ENCODE measurements at places on chromosomes 2 and 18. TPM values are rescaled to one million over a fixed set of nuclear protein-coding genes. Genes with fewer than 3 reads are reported as not detected.

DNA sequence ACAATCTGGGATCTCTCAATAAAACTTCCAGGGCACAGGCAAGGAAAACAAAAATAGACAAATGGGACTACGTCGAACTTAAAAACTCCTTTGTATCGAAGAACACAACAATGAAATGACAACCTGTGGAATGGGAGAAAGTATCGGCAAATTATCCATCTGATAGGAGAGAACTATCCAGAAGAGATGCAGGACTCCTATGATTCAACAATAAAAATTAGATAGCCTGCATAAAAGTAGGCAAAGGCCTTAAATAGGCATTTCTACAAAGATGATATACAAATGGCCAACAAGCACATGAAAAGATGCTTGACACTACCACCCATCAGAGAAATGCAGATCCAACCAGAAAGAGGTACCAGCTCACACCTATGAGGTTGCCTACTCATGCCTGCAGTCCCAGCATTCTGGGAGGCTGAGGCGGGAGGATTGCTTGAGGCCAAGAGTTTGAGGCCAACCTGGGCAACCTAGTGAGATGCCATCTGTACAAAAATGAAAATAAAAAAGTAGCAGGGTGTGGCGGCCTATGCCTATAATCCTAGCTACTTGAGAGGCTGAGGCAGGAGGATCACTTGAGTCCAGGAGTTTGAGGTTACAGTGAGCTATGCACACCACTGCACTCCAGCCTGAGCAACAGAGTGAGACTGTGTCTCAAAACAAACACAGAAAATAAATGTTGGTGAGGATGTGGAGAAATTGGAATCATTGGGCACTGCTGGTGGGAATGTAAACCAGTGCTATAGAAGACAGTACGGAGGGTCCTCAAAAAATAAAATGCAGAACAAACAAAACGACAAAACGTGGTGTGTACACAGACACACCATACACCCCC lies 21.6 kb downstream of the TWIST2 start:
- no peak for DNase-seq

GRCh38 chr2:239934571-239935171 lies 90.5 kb downstream of the NDUFA10 start:
- DNase-seq = peak; percentile 23

- no peak for DNase-seq
Observed at GRCh38 chr18:75089748-75090327, 119.1 kb downstream of the PTGR3 start.

The ERFE gene
- total RNA-seq = 0.25 TPM

DNA sequence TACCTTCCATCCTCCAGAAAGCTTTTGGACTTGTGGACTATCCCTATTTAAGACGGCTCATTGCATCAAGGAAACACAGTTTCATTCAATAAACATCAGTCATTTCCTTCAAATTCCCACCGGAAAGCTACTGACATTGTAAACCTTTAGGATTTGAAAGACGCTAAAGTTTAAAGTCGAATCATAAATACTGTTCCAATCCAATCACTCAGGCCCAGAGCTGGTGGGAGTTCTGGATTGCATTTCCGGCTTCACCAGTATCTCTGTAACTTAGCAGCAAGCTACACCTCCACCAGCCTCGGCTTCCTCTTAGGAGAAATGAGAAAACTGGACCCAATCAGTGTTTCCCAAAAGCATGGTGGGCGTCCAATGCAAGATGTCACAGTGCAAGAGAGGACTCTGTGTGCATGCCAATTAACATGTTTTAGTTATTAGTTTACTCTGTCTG lies 1.6 kb downstream of the WDFY1 start:
- no peak for DNase-seq

DNA sequence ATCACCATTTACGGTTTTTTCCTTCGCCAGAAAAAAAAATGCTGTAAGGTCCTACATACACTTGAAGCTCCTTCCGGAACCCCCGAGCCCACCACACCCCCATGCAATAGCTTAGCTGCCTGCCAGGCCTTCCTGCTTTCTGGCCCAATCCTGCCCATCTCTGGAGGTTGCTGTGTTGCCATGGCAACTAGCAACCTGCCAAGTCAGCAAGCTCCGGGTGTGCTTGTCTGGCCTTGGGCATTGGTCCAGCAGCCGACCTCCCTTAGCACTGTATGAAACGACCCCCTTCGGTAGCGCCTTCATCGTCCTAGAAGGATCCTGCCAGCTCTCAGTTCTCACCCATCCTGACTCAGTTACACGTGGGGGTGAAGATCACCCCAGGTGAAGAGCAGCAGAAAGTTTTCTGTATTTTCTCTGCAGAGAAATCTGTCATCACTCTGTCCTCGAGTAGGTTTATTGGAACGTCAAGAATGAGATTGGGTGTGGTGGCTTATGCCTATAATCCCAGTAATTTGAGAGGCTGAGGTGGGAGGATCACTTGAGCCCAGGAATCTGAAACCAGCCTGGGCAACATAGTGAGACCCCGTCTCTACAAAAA lies 47.4 kb upstream of the MTCL1 start:
- peak; percentile 32 for DNase-seq

GRCh38 chr18:33157893-33158292 lies 282.6 kb downstream of the CCDC178 start:
- no peak for DNase-seq

DNA sequence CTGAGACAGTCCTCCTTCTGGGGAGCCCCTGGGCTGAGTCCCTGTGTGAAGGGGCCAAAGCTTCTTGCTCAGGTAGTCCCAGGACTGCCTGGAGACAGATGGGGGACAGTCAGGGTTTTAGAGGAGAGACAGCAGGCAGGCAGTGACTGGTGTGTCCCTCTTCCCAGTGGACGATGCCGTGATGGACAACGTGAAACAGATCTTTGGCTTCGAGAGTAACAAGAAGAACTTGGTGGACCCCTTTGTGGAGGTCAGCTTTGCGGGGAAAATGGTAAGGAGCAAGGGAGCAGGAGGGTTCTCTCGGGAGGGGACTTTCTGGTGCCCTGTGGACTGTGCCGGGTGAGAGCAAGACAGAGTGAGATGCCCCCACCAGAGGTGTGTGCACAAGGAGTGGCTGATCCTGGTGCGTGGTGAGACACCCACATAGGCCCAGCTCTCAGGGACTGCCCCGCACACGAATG lies 74.8 kb downstream of the DYSF start:
- DNase-seq = no peak

GRCh38 chr2:174856447-174856846 lies 92.2 kb upstream of the CHRNA1 start:
- DNase-seq = no peak

- DNase-seq = no peak
Observed at GRCh38 chr2:133801946-133802345, 233.7 kb upstream of the NCKAP5 start.

GRCh38 chr2:209383212-209383611 lies 40.6 kb upstream of the MAP2 start:
- DNase-seq = no peak

The CPS1 gene
- total RNA-seq = 4.9 TPM

- DNase-seq = no peak
Observed at GRCh38 chr2:123165616-123166015, 859.5 kb upstream of the CNTNAP5 start.

- DNase-seq = no peak
Observed at GRCh38 chr18:70380915-70381896, 92.4 kb downstream of the SOCS6 start.

GRCh38 chr18:32893915-32894314 lies 121.1 kb upstream of the KLHL14 start:
- no peak for DNase-seq

DNA sequence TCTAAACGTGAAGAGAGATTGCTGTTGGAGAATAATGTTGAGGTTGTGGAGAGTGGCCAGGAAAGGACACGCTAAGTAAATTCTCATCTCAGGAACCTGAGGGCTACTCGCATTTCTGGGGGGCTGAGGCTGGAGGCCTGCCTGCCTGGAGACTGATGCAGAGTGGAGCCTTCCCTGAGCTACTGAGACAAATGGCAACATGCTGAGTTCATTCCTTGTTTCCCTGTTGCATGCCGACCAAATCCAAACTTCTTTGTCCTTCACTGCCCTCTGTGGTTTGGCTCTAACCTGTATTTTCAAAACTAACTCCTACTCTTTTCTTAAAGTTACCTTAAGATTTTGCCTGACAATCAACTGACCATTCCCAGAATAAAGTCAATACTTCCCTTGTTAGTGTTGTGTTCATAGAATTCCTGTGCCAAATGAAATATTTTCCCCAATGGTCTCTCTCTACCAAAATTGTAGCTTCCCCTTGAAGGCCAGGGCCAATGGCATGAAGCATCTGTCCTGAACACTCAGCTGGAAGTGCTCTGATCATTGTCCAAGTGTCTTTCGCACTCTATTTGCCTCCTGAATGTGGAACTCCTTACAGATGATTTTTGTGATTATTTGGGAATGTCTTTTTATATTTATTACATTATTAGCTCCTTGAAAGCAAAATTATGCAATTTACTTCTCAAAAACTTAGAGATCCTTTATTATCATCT lies 1085.6 kb downstream of the SOCS6 start:
- DNase-seq = no peak

DNA sequence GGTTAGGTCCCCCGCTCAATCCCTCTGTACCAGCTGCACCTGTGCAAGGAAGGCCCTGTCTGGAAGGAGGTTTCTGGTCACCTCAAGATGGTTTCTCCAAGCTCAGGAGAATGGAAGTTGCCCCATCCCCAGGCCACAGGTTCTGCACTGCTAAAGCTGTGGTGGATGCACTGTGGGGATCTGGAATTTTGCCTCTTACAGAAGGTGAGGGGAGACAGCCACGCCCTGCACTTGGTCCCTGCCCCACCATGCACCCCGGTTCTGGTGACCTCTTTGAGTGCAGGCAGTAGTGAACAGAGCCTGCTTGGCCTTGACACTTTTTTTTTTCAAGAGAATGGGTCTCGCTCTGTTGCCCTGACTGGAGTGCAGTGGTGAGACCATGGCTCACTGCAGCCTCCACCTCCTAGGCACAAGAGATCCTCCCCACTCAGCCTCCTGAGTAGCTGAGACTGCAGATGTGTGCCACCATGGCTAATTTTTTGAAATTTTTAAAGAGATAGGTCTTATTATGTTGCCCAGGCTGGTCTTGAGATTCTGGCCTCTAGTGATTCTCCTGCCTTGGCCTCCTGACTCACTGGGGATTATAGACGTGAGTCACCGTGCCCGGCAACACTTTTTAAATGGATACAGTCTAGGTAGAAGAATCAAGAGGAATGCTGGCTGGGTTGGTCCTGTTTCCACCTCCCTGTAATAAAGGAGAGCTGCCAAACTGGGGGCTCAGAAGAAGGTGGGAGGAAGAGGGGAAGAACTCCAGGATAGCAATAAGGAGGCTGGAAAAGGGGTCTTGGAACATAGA lies 5.8 kb upstream of the NT5DC4 start:
- no peak for DNase-seq

DNA sequence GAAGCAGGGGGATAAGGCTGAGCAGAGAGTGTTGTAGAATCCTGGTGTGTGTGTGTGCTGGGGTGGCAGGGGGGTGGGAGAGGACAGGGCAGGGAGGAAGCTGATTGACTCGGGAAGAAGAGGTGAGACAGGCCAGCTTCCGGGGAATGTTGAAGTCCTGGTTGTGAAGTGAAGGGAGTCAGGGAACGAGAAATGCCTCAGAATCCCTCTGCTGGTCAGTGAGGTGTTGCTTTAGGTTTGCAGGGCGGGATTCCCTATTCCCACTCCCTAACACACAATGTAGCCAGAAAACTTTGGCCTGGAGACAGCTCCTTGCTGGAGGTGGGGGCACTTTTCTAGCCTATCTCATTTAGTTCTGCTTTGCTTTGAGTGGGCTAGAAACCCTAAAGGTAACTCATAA lies 265.1 kb downstream of the HAUS1 start:
- no peak for DNase-seq

DNA sequence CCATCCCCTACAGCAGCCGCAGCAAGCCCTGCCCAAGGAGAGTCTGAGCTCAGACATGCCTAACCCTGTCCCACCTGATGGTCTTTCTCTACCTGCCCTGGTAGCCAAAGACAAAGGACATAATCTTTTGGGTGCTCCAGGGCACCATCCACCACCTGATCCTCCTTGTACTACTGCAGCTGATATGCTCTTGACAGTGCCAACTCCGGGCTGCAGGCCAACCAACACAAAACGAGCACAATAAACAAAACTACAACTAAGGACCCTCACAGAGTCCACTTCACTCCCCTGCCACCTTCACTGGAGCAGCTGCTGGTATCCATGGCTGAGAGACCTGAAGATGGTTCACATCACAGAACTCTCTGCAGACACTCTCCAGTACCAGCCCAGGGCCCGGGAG lies 106.3 kb downstream of the GRB14 start:
- DNase-seq = no peak
